ENCODE measurements at places on chromosomes 7 and 10.

DNA sequence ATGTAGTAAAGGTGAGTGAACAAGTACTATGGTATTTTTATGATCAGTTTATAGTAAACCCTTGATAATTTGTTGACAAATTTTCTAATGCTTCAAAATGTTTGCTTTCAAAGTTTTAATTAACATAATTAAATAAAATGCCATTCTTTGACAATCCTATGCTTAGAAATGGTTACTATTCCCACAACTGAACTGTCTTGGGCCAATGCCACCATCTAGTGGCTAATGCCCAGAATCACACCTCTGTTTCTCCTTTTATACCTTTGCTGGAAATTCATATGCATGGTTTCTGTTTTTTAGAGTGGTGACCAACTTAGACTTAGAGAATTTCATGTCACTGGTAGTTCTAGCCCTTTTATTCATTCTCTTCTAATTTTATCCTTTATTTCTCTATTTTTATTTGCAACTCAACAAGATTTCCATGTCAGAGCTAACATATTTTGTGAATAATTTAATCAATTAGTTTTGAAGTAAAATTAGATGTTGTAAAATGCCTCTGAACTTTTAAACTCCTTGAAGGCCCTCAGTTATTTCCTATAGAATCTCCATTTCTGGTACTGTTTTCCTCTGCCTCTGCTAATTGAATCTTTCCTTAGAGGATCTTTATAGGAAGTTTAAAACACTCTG is 31.1 kb downstream of the PCGF5 start:
- peak; percentile 85 for DNase-seq

- DNase-seq, result peak; percentile 45
Observed at GRCh38 chr7:33854178-33854577, 51.2 kb upstream of the BMPER start.

GRCh38 chr10:48776005-48776522 is 91.4 kb downstream of the WDFY4 start:
- DNase-seq, result no peak

- DNase-seq, result peak; percentile 17
Observed at GRCh38 chr7:35993676-35994606, 159.1 kb upstream of the EEPD1 start.

DNA sequence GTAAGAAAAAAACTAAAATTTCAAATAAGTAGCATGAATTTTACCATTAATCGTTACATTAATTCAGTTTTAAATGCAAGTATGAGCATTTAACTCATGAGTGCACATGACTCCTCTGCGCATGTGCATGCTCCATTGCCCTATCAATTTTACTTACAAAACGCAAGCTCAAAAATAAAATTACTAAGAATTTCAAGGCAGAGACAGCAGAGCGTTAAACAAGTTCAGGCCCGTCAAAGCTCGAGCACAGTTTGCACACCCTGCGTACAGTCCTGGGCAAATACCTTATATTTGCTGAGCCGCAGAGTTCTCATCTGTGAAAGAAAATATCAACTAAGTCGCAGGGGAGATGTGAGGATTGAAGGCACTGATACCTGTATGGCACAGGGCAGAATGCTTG is 373.6 kb downstream of the BBS9 start:
- DNase-seq, result no peak

DNA sequence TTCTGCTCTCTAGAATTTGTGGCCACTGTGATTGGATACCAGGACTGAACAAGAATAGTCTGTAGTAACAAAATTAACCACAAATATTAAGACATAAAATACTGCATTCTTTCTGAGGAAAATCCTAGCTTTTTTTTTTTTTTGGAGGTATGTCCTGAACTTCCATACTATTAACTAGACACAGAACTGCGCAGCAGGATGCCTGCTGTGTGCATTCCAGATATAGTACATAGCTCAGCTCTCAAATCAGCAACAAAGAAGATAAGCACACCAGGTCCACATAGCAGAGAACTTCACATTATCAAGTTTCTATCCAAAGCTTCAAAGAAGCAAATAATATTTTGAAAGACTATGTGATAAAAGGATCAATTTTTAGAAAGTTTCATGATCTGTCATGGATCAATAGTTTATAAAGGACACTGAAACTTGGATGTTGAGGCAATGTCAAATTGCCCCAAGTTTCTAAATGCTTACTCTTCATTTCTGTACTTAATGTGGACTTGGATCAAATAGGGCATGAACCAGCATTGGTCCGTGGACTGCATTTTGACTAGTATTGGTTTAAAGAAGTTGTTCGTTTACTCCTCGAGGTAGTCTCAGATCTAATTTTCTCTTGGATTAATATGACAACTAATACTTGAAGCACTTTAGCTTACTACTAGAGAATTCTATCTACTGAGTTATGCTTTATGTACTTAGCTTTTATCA is 15.4 kb downstream of the NAMPT start:
- DNase-seq, result no peak

DNA sequence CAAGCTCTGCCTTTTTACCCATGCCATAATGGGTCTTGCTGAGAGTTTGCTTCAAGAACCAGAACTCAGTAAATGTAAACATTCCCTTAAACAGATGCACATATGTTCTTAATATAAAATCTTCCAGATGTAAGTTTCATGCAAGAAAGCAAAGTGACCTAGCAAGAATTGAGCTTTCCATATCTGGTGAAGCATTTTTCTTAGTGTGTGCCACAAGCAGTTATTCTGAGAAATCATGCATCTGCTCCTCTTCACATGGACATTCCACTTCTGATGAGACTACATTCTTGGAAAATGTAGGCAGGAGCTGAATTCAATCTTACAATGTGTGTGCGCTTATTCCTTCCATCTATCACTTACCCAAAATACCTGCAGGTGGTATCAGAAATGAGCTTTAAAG is 227.8 kb upstream of the LRRTM3 start:
- DNase-seq, result peak; percentile 47

DNA sequence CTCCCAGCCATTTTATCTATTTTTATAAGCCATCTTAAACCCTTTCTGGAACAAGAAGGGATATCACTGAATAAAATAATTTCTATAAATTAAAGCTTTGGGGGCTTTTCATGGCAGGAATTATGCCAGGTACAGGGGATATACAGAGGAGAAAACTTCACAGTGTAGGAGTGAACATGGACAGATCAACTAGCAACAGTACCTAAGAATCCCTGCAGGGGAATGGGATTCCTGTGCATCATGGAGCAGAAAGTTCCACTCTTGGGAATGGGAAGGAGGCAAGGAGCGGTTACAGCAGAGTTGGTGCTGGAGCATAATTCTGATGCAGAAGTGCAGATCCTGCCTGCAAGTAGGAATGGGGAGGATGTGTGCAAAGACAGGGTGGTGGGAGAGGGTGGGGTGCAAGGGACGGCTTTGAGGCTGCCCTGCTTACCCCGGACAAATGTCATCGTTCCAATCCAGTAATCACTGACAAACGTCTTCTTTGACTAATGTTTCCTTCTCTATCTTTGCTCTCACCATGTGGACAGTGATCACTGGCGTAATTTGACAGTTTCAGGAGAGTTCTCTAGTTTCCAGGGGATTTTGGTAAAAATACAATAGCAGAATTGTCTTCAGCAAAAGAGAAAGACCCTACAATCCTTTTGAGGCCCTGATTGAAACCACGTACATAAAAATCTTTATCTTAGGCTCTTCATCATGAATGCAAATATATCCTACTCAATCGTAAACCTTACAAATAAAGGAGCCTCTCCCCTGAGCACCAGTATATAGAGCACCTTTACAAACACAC is 196.7 kb downstream of the HECW1 start:
- DNase-seq, result no peak

GRCh38 chr7:8236780-8237407 is 25.1 kb downstream of the ICA1 start:
- no peak for DNase-seq

- DNase-seq, result no peak
Observed at GRCh38 chr7:47354071-47354470, 227.8 kb downstream of the TNS3 start.

DNA sequence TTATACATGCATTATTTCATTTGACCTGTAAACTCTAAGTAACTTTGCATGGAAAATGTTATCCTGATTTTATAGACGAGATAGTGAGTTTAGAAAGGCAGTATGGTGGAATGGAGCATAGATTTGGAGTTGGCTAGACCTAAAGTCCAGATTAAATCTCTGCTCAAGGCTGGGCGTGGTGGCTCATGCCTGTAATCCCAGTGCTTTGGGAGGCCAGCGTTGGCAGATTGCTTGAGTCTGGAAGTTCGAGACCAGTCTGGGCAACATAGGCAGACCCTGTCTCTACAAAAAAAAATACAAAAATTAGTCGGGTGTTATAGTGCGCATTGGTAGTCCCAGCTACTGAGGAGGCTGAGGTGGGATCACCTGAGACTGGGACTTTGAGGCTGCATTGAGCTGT is 9.4 kb downstream of the PTEN start:
- no peak for DNase-seq

GRCh38 chr10:120667276-120667675 is 183.9 kb upstream of the WDR11 start:
- no peak for DNase-seq

- peak; percentile 94 for DNase-seq
Observed at GRCh38 chr10:12448729-12449391, 99.5 kb downstream of the CAMK1D start.

- no peak for DNase-seq
Observed at GRCh38 chr7:86788948-86789347, 145.2 kb downstream of the GRM3 start.
